Cerebellum (tissue), 4 donors: ENCODE measurements at places on chromosomes 13 and 19. TPM values are rescaled to one million over a fixed set of nuclear protein-coding genes. Genes with fewer than 3 reads are reported as not detected.

Gene SHC2
- 7.3 TPM for total RNA-seq

- no peak for DNase-seq
These were observed 816.2 kb upstream of the ATXN8OS start for GRCh38 chr13:69291292-69291906.

Gene DKKL1
- total RNA-seq, result 0.73 TPM

GRCh38 chr13:71358218-71358617 is 508.8 kb downstream of the DACH1 start:
- DNase-seq, result no peak
